Calu3 (cell line): ENCODE measurements at places on chromosomes 4 and X. TPM values are rescaled to one million over a fixed set of nuclear protein-coding genes. Genes with fewer than 3 reads are reported as not detected.

- no peaks in the 10 kb centered on the region for H3K36me3 ChIP-seq
- DNase-seq: no peak
- no peak overlapping the region for H3K27ac ChIP-seq
- peaks cover 8% of the 10 kb centered on the region for H3K4me1 ChIP-seq
- no peaks in the 10 kb centered on the region for H3K27me3 ChIP-seq
These were observed 40.7 kb downstream of the ZBTB49 start for GRCh38 chr4:4330794-4331193.

INTS6L gene
- total RNA-seq: 5.7 and 7.2 TPM in 2 replicates

NBDY gene
- total RNA-seq: 57.1 and 65.0 TPM in 2 replicates

PPP2R2C gene
- total RNA-seq: 9.4 and 9.8 TPM in 2 replicates

WDR17 gene
- total RNA-seq: 6.3 and 7.6 TPM in 2 replicates

NPNT gene
- 88.5 and 90.1 TPM in 2 replicates for total RNA-seq

DNA sequence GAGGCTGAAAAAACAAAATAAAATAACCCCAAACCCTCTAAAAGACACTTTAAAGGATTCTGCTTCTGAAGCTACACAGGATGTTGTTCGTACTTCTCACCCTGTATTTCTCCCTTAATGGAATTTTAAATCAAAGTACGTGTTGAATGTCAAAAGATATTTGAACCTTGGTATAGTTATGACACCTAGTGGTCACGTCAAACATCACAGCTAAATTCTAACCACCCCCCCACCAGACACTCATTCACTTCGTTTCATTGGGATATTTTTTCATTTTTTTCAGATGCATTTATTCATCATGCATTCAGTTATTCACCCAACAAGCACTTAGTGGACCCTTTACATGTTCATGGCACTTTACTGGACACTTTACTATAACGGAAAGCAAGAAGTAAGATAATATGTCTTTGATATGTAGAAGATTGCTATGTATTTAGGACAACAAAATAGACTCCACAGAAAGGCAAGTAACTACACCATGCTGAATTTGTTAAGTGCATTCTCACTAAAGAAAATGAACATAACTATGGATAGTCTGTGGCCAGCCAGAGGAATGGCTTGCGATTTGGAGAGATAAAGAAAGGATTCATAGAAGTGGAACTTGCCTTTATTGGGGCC is 62.5 kb upstream of the GPR174 start:
- H3K27ac ChIP-seq: no peak overlapping the region
- peak; percentile 21 for DNase-seq
- H3K36me3 ChIP-seq: no peaks in the 10 kb centered on the region
- H3K4me3 ChIP-seq: no peak overlapping the region

- H3K4me1 ChIP-seq: no peaks in the 10 kb centered on the region
- H3K36me3 ChIP-seq: no peaks in the 10 kb centered on the region
- DNase-seq: no peak
These were observed 306.9 kb upstream of the ARSJ start for GRCh38 chr4:114286262-114286810.

DNA sequence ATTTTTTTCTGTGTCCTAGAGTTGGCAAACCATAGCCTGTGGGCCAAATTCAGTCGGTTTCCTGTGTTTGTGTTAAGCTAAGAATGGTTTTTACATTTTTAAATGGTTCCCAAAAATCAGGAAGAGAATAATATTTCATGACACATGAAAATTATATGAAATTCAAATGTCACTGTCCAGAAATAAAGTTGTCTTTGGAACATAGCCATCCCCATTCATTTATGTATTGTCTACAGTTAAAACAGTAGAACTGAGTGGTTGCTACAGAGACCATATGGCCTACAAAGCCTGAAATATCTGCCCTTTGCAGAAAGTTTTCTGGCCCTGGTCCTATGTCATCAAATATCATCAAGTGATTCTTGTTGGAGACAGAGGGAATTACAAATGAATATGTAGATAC is 15.5 kb downstream of the FRMPD4 start:
- H3K4me3 ChIP-seq: no peak overlapping the region
- H3K4me1 ChIP-seq: no peaks in the 10 kb centered on the region
- H3K36me3 ChIP-seq: no peaks in the 10 kb centered on the region
- DNase-seq: no peak
- no peaks in the 10 kb centered on the region for H3K27me3 ChIP-seq
- H3K27ac ChIP-seq: no peak overlapping the region

- H3K27me3 ChIP-seq: no peaks in the 10 kb centered on the region
- peaks cover 19% of the 10 kb centered on the region for H3K36me3 ChIP-seq
These were observed 4.2 kb upstream of the MTMR1 start for GRCh38 chrX:150688911-150689451.

DNA sequence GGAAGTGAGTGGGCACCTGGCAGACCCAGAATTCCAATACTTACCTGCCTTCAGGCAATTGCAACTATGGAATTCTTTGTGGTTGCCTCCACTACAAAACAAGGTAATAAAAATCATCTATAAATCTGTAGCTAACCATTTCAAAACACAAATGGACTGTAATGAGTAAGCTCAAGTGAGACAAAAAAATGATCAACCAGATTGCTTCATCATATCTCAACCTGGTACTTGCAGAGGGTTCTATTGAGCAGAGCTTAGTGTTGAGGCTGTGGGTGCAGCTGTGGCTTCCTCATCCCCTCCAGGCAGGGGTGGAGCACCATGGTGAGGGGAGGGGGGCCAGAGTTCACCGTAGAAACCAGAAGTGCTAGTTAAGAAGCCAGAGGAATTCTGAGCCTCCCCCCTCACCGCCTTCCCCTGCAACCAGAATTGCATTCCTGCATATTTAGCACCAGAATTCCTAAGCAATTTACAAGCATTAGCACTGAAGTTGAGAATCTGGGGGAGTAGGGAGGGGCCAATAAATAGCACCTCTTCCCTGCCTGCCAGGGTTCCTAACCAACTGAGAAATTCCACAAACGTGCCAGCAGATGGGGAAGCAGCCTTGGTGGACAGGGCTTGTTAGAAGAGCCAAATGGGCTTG is 11.5 kb downstream of the CTAG1A start:
- H3K4me1 ChIP-seq: peaks cover 9% of the 10 kb centered on the region
- H3K36me3 ChIP-seq: peaks cover 7% of the 10 kb centered on the region
- DNase-seq: peak; percentile 54
